ENCODE measurements at places on chromosomes 6 and 20. TPM values are rescaled to one million over a fixed set of nuclear protein-coding genes. Genes with fewer than 3 reads are reported as not detected.

DNA sequence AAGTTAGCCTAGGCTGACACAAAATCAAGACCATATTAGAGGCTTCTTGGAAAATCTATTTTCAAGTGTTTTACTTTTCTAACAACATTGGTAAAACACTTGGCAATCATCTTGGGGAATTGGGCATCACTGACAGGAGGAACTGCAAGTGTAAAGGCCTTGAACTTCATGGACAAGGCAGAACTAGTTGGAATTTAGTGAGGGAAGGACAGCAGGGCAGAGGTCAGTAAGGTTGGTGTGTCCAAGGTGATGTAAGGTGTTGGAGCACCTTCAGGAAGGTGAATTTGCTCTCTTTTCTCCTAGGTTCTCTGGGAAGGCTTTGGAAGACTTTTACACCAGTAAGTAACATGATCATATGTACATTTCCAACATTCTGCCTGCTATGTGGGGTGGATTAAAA, 1.5 kb upstream of the SLC17A4 start:
- no peak overlapping the region for H3K27ac ChIP-seq
- H3K4me1 ChIP-seq: no peaks in the 10 kb centered on the region
- DNase-seq: no peak
- peaks cover 13% of the 10 kb centered on the region for H3K27me3 ChIP-seq
- no peak overlapping the region for H3K4me3 ChIP-seq
- no peaks in the 10 kb centered on the region for H3K36me3 ChIP-seq

- H3K4me1 ChIP-seq: peaks cover 7% of the 10 kb centered on the region
- H3K27me3 ChIP-seq: peaks cover 30% of the 10 kb centered on the region
- no peak for DNase-seq
- H3K4me3 ChIP-seq: no peak overlapping the region
- no peak overlapping the region for H3K27ac ChIP-seq
- no peaks in the 10 kb centered on the region for H3K36me3 ChIP-seq
Observed at GRCh38 chr6:42140032-42140431, 2.4 kb downstream of the C6orf132 start.

DNA sequence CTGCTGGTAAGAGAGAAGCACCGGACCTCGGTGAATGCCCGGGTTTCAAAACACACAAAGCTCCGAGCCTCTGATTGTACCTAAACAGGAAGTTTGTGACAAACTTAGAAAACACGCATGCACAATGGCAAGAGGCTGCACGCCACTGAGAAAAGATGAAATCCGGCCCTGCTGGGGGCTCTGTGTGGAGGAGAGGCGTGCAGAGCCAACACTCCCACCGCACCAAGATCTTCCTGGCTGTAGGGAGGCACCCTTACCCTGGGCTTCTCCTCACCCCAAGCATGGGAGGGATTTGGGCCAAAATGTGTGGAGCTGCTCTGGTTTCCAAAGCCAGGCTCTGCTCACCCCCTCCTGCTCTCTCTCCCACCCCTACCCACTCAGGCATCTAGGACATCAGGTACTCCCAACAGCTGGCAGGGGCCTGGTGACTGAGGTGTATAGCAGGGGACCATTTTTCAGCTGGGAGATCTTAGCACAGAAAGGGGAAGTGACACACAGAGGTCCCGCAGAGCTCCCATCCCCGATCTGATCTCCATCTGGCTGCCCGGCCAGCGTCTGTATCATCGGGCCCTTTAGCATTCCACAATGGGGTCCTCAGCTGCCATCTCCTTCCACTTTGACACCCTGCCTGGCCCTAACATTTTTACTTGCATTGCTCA, 84.2 kb downstream of the TRERF1 start:
- H3K27ac ChIP-seq: peak overlapping the region; percentile 97
- H3K36me3 ChIP-seq: peaks cover 29% of the 10 kb centered on the region
- H3K4me3 ChIP-seq: peak overlapping the region; percentile 66
- H3K4me1 ChIP-seq: peaks cover 86% of the 10 kb centered on the region
- H3K27me3 ChIP-seq: no peaks in the 10 kb centered on the region

GRCh38 chr6:99613409-99613704, 6.7 kb downstream of the PRDM13 start:
- H3K36me3 ChIP-seq: no peaks in the 10 kb centered on the region
- peaks cover 36% of the 10 kb centered on the region for H3K4me1 ChIP-seq
- peaks cover 74% of the 10 kb centered on the region for H3K27me3 ChIP-seq
- peak overlapping the region; percentile 55 for H3K4me3 ChIP-seq
- DNase-seq: peak; percentile 59

Gene CALHM4
- not detected for total RNA-seq

Gene C20orf141
- total RNA-seq: not detected

- no peak overlapping the region for H3K27ac ChIP-seq
- DNase-seq: no peak
- no peaks in the 10 kb centered on the region for H3K36me3 ChIP-seq
- H3K27me3 ChIP-seq: peaks cover 56% of the 10 kb centered on the region
- no peak overlapping the region for H3K4me3 ChIP-seq
Observed at GRCh38 chr6:25637960-25638434, 14.0 kb upstream of the SCGN start.

Gene MLIP
- not detected for total RNA-seq

DNA sequence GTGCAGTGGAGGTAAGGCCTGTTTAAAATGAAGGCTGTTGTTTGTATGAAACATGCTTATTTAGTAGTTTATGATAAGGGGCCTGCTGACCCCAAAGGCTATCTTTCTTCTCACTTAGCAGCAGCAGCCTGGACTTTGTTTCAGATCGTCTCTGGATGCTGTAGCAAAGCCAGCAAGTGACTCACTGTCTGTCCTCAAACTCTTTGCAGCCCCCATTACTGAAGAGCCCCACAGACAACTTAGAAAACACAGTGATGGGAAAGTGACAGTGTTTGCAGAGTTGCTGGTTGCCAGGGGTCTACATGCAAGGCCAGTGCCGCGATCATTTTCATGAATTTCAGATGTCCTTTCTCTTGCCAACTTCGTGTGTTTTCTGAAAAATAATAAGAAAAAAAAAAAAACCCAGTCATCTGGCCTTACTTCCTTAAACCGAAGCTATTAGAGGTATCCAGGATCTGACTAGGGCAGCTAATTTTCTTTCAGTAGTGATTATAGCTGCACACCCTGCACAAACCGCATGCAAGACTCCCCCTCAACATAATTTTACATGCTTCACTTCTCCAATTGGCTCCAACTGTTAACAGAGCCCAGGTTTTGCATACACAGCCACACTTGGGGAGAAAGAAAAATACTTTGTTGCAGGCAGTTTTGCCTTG, 11.6 kb upstream of the F13A1 start:
- H3K27ac ChIP-seq: no peak overlapping the region
- peaks cover 19% of the 10 kb centered on the region for H3K27me3 ChIP-seq
- no peaks in the 10 kb centered on the region for H3K36me3 ChIP-seq
- H3K4me1 ChIP-seq: no peaks in the 10 kb centered on the region
- no peak for DNase-seq

DNA sequence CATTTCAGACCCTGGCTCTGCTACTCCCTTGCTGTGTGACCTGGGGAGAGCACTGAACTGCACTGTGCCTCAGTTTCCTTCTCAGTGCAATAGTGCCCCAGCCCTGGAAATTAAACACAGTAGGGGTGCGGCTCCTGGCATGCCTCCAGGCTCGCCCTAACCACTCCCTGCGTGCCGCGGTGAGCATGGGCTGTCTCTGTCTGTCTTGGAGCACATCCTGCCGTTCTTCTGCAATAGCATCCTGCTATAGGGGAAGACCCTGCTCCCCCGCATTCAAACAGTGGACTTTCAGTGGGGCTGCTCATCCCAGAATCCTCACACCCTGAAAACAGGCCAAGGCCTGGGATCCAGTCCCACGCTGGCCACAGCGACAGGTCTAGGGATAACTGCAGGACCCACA, 129.5 kb downstream of the FOXC1 start:
- no peaks in the 10 kb centered on the region for H3K27me3 ChIP-seq
- DNase-seq: no peak
- H3K27ac ChIP-seq: no peak overlapping the region
- H3K4me3 ChIP-seq: no peak overlapping the region
- no peaks in the 10 kb centered on the region for H3K36me3 ChIP-seq

- no peak for DNase-seq
- H3K36me3 ChIP-seq: no peaks in the 10 kb centered on the region
- H3K4me3 ChIP-seq: no peak overlapping the region
- H3K27me3 ChIP-seq: no peaks in the 10 kb centered on the region
Observed at GRCh38 chr6:155121699-155122098, 126.6 kb downstream of the TIAM2 start.

Data from activated CD8-positive, alpha-beta memory T cell treated with anti-CD3 and anti-CD28 coated beads, Interleukin-2, amount 10 ng/mL, durations not matched to agents 7 days and 5 days (primary cell).